ENCODE measurements at places on chromosomes 3 and 15.

DNA sequence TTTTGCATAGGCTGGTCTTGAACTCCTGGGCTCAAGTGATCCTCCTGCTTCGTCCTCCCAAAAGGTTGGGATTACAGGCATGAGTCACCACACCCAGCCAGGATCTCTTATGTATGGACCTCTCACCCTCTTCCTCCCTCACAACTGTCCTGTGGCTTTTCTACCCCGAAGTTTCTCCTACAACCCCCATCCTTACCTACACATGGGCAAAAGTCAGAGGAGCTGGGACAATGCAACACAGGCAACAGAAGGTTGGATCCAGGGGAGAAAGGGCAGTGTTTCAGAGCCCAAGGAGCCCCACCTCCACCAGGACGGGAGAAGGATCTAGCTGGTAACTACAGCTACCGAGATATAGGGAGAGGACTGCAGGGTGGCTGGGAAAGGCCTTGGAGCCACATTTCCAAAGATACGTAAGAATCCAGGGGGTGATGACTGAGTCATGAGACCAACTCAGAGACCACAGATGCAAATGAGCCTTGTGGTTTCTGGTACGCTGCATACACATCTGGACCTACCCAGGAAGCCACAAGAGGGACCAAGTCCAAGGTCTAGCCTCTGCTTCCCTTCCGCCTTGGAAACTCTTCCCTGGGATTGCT, 13.6 kb downstream of the IGDCC4 start:
- DNase-seq, result no peak

GRCh38 chr3:29971895-29972294, 634.5 kb upstream of the TGFBR2 start:
- no peak for DNase-seq

- DNase-seq, result no peak
Observed at GRCh38 chr3:126714921-126715320, 10.9 kb downstream of the CHCHD6 start.

GRCh38 chr3:34225821-34226366, 427.5 kb downstream of the PDCD6IP start:
- no peak for DNase-seq

- DNase-seq, result no peak
Observed at GRCh38 chr3:109175411-109175810, 38.9 kb downstream of the C3orf85 start.

DNA sequence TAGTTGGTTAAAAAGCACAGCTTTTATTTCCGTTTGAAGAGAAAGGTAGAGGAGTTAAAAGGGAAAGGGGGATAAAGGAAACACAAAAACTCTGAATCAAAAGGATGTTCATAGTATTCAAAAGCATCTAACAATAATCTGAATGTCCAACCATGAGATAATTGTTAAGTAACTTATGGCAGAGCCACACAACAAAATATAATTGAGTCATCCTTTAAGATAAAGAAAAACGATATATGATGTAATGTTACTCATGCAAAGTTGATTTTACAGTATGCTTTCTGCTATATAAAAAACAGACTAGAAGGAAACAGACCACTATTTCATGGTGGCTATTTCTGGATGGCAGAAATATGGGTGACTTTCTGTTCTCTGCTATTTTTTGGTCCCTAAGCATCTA, 3.9 kb downstream of the XPC start:
- DNase-seq, result no peak

DNA sequence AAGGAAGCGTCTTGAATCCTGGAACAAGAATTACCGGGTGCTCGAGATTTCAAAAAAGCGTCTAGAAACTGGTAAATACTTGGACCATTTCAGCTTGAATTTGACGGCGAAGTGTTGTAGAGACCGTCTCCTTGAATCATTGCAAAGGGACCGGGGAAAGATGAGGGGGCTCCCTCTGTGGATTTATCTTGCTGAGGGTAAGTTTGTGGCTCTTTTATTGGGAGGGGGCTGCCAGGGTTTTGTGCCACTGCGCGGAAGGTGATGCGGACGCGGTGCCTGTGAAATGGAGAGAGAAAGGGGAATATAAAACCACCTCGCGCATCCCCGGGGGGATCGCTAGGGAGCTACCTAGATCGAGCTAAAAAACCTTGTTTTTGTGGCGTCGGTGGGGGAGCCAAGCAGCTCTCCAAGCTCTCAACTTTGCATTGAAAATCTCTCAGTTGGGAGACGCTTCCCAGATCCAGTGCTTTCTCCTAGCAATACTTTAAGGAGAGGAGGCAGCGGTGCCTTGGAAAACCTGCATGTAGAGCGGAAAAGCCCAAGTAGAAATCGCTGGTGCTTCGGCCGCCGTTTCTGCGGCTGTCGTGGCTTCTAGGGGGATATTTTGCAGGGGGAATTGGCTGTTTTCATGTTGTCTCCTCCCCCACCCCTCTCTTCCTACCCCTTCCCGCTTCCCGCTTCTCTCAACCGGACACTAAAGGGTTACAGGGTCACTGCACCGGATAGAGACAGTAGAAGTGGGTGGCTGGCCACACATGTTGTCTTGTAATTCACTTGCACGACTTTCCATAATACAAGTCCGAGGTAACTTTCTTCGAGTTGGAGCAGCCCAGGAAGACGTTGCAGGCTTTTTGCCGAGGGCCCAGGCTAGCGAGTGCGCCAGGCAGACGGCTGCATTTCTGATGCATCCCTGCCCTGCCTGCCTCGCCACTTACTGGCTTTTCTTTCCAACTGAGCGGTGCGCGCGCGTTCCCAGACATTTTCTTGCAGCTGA, 187.6 kb downstream of the NLGN1 start:
- no peak for DNase-seq

- no peak for DNase-seq
Observed at GRCh38 chr3:150127011-150127490, 156.4 kb upstream of the PFN2 start.

DNA sequence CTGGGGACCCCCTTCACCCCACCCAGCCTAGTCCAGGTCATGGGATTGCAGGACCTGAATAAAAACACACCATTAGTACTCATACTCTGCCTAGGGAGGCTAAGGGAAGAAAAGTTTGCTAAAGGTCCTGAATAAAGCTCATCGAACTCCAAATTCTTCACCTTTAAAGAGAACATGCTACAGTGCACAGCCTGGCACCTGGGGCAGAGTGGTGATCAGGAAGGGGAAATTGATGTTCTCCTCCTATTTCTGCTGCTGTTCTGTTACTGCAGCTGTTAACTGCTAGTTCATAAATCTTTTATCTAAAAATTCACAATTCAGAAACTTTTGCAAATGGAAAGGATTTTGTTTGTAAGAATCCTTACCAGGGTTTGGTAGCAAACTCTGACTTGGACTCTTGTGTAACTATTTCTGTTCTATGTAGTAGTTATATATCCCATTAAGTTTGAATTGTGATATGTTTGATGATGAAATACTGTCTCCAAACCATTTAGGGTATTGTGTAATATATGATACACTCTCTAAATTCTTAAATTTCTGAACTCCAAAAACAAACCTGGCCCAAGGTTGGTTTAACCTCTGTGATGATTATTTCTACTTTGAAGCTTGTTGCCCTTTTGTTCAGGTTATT, 27.9 kb downstream of the MCTP2 start:
- no peak for DNase-seq
